ENCODE measurements at places on chromosomes 12 and 14.
A peak's percentile ranks its signal among the peaks of the same experiment; 100 is the strongest.

DNA sequence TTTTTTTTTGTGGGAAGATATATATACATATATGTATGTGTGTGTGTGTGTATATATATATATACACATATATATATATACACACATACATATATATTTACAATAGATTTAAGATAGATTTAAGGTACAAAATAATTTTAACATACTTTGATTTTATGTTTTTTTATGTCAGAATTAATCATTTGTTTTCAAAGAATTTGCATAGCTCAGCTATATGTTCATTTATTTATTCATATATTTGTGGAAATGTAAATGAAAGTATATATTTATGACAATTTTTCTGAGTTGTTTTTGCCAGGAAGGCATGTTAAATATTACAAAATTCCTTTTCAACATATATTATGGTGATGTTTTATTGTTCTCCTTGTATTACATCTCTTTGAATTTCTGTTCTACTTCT is 887.4 kb upstream of the NOVA1 start:
- DNase-seq, result no peak

- DNase-seq, result no peak
Measured at GRCh38 chr14:100818221-100818699, 7.7 kb upstream of the MEG3 start.

DNA sequence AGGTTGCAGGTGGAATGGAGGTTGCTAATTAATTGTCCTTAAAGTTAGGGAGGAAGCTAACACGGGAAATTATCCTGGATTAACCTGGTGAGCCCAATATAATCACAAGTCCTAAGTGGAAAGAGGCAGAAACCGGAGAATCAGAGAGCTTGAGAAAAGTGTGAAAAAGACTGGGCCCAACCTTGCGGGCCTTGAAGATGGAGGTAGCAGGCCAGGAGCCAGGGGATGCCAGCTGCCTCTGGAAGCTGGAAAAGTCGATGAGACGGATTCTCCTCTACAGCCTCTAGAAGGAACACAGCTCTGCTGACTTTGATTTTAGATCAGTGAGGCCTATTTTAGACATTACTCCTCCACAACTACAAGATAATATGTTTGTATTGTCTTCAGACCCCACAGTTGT is 2.1 kb downstream of the SDR9C7 start:
- DNase-seq, result no peak

GRCh38 chr14:89571491-89571890 is 154.5 kb upstream of the FOXN3 start:
- no peak for DNase-seq

- DNase-seq, result no peak
Measured at GRCh38 chr12:80509781-80510556, 65.9 kb downstream of the PTPRQ start.

- no peak for DNase-seq
Measured at GRCh38 chr12:92977326-92977725, 48.2 kb upstream of the EEA1 start.

DNA sequence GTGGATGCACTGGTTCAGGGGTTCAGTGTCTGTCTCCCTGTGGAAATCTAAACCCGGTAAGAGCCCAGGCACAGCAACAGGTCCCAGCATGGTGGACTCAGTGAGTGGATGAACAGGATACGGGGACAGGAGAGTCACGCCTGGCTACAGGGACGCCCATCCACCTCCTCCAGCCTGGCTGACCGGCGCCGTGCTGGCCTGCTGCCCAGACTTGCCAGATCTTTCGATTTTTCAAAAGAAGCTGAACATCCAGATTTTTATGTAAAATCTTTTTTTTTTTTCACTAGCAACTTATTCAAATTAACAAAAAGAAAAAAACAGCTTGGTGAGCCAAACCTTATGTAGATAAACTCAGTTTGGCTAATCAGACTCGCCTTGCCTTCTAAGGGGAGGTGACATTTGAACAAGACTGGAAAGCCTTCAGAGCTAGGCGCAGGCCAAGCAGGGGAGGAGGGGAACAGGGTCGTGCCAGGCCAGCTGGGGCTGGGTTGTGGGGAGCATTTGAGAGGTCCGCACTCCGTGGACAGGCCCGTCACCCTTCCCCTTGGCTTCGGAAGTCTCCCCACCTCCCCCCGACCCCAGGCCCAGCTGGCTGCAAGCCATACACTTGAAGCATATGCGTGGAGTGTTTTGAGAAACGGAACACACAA is 87.8 kb upstream of the NCOR2 start:
- no peak for DNase-seq

GRCh38 chr12:76158518-76159321 is 74.2 kb upstream of the NAP1L1 start:
- no peak for DNase-seq

GRCh38 chr14:101186544-101186943 is 283.0 kb upstream of the RTL1 start:
- no peak for DNase-seq

GRCh38 chr12:48929551-48929950 is 4.3 kb upstream of the FKBP11 start:
- DNase-seq, result no peak

- no peak for DNase-seq
Measured at GRCh38 chr12:97982684-97983083, 520.1 kb downstream of the RMST start.

- DNase-seq, result no peak
Measured at GRCh38 chr12:68953536-68953935, 20.6 kb upstream of the CPM start.

GRCh38 chr12:8546591-8546990 is 5.9 kb upstream of the CLEC4E start:
- no peak for DNase-seq

DNA sequence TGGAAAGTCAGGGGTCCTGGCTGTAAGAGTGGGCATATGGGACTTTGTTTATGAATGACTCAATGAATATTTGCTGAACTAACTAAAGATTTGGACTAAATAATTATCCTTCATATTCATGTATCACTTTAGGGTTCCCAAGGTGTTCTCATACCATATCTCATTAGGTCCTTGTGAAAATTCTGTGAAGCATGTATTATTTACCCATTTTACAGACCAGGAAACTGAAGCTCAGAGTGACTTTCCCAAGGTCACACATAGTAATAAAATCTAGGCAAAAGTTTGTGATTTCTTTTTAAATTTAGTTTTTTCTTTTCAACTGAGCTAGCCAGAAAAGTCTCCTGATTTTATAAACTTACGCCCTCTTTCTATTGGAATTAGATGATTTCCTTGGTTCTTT is 9.4 kb downstream of the PDE1B start:
- DNase-seq, result no peak

DNA sequence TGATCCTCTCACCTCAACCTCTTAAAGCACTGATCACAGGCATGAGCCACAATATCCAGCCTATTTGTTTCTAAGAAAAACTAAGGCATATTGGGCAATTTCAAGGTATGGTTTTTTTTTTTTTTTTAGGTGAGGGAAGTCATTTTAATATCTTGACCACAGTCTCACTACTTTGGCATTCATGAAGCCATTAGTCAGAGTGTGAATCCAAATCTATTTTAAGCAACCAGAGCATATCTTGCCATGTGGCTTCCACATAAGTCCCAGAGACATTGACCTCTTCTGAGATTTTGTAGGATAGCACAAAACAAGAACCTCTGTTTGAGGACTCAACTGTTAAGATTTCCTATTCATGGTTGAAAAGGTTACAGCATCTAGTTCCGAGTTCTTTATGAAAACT is 130.3 kb upstream of the RBM19 start:
- no peak for DNase-seq

DNA sequence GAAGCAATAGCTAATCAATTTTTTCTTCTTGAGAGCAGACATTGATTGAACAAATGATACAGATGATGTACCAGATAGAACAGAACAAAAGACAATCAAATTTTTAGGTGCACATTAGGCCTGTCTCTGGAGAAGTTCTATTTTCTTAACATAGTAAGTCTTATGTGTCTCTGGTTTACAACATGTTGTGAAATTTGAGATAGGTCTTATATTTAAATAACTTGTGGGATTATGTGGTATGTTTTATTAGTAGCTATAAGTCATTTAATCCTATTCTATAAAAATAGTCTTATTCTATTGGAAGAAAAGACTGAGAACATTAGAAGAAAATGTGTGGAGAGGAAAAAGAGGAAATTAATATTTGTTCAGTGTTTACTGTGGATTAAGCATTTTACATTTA is 358.0 kb downstream of the ATP23 start:
- DNase-seq, result no peak

GRCh38 chr14:102046337-102047278 is 40.2 kb downstream of the HSP90AA1 start:
- DNase-seq, result peak; percentile 93

DNA sequence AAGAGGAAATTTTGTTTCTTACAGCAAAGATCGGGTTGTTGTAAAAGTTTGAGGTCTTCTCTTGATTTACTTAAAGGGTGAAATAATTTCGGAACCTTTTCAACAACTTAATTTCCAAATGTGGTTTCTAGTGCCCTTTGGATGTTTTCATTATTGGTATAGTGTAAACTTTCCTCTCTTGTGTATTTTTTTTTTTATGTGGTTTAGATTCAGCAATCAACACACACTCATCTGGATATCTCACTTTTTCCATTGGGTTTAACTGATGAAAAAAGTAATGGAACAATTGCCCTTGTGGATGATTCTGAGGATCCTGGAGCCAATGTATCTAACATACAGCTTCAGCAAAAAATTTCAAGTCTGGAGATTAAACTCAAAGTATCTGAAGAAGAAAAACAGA is 116.3 kb downstream of the CCDC91 start:
- no peak for DNase-seq

DNA sequence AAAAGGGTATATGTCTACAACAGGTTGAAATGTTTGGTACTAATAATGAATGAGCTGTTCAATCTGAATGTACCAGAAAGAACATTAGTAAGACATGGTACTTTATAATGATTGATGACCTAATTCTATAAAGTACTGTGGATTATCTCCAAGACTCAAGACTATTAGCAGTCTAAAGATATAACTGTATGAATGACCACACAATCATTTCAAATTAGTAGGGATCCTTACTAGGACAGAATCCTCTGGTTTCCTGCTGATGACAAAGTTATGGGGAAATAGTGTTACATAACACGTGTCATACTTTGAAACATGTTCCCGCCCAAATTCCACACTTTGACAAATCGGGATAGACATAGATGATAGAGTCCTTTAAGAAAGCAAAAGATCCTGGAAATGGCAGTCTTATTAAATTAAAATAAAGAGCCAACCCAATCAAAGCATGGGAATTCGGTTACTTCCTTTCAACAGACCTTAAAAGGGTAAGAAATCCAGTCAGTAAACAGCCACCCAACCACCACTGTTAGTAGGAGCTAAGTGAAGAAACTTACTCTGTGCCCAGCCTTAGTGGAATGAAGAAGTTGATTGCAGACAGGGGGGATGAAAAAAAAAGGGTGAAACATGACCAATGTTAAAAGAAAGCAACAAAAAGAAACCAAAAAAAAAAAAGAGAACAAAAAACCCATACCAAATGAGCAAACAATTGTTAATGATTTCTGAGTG is 2.8 kb downstream of the VPS29 start:
- no peak for DNase-seq

DNA sequence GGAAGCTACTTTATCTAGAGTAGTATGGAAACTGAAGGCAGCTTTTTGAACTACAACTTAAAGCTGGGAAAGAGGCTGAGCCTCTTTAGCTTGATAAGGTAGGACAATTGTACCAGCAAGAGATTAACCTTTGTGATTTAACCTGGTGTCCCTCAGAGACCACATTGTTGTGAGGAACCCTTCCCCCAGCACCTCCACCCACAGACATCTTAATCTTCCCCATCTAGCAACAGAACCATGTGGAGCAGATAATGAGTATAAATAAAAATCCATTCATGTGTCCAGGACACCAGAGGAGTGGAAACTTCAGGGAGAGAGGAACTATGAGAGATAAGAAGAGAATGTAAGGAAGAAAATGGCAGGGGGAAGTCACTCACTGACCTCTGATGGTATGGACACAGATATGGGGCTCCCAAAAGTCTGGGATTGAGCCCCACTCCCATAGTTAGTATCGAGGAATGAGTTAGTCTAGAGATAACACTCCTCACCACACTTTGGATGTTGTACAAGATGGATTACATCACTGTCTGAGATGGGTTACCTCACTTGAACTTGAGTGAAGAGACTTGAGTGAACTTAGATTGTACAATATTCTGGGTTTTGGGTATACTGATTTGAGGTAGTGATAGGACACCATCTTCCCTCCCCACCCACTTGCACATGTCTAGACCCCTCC is 33.9 kb upstream of the SLC38A2 start:
- no peak for DNase-seq

- no peak for DNase-seq
Measured at GRCh38 chr12:105698075-105698474, 367.6 kb downstream of the C12orf75 start.

DNA sequence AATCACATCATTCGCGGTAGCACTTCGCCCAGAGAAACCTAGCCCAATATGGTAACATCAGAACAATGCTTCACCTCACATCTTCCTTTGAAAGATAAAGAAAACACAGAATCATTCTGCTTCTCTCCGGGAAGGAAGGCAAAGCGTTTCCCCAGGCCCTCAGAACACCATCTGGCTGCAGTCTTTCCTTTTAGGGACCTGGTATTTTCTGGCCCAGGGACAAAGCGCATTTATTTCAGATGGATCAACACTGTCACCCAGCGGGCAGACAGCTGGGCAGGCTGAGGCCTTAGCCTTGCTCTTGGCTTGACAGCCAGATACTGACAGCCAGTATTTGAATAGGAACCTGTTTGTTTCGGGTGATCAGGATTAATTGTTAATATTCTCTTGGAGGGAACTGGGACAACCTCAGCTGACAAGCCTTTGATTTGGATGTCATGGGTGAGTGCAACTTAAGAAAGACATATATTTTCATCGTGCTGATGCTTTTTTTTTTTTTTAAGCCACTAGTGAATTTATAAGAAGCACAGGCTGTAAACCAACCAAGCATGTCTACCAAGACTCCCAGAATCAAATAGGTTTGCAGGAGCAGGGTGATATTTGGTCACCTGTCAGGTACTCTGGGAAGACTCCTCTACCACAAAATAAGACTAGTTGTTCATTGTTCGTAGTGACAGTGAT is 118.9 kb downstream of the VEZT start:
- DNase-seq, result peak; percentile 74

DNA sequence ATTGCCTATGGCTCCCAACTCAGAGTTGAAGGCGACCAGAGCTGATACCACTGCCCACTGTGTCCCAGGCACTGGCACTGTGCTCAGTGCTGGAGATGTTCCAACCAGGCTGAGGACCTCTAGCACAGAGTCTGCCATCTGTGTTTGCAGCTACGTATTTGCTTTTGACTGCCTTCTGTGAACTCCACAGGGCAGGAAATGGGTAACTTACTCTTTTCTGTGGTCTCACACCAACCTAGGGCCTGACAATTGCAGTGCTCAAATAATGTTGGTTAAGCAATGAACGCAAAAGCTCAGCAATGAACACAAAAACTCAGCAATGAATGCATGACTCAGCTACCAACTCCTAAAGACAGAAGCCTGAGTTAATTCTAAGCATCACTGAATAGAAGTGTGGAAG is 202.8 kb downstream of the NUAK1 start:
- no peak for DNase-seq

- DNase-seq, result no peak
Measured at GRCh38 chr12:78756936-78757335, 107.6 kb upstream of the SYT1 start.

- DNase-seq, result no peak
Measured at GRCh38 chr14:67680121-67680602, 5.7 kb upstream of the VTI1B start.

Data from suprapubic skin (tissue), 4 donors.